Vagina (tissue), 2 donors: ENCODE measurements at places on chromosomes 2 and 18. TPM values are rescaled to one million over a fixed set of nuclear protein-coding genes. Genes with fewer than 3 reads are reported as not detected.
A peak's percentile ranks its signal among the peaks of the same experiment; 100 is the strongest.

Gene RAB12
- total RNA-seq: 35.8 TPM

Gene PDCD1
- 3.9 TPM for total RNA-seq

Gene IFIH1
- total RNA-seq: 12.3 TPM

DNA sequence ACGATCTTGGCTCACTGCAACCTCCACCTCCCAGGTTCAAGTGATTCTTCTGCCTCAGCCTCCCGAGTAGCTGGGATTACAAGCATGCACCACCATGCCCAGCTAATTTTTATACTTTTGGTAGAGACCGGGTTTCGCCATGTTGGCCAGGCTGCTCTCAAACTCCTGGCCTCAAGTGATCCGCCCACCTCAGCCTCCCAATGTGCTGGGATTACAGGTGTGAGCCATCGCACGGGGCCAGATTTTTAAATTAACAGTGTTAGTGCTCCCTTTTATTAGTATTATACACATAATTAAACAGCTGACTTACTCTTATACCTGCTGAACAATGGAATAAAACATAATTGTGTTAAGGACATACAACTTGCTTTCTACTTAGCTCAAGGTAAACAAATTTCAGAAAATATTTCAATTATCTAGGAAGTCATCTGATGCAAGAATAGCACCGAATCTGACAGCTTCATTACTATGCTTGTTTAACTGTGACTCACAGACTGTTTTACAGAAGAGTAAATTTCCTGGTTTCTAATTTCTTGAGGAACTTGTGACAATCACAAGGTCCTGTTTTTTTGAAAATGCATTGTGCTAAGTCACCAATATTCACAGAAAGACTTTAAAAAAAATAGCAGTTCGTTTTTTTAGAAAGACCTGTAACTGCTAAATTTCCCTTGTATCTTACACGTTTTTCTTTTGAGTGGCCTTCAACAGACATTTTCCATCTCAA, 51.2 kb downstream of the SPIRE1 start:
- no peak for DNase-seq

GRCh38 chr18:45566025-45566740, 49.1 kb upstream of the SLC14A2 start:
- DNase-seq: no peak

GRCh38 chr2:216233281-216233995, 124.3 kb downstream of the XRCC5 start:
- no peak for DNase-seq

DNA sequence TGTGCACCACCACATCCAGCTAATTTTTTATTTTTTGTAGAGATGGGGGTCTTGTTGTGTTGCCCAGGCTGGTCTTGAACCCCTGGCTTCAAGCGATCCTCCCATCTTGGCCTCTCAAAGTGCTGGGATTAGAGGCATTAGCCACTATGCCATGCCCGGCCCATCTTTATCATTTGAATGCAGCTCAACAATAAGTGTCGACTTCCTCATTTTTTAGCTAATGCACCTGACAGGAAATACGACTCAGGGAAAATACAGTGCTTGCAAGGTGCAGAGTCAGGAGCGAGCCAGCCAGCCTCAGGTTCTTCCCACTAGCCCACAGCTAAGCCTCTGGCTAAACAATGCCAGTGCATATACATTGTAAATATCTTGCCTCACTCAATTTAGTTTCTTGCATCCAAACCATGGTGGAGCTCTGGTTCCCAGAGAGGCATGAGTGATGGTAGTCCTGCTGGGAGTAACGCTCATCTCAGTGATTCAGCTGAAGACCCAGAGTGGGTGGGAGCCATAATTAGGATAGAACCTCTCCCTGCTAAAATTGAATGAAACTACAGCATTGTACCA, 135.0 kb downstream of the TGIF1 start:
- DNase-seq: no peak

- no peak for DNase-seq
Observed at GRCh38 chr2:71776227-71776626, 322.9 kb downstream of the DYSF start.

GRCh38 chr2:210503725-210504191, 27.2 kb upstream of the LANCL1 start:
- no peak for DNase-seq

DNA sequence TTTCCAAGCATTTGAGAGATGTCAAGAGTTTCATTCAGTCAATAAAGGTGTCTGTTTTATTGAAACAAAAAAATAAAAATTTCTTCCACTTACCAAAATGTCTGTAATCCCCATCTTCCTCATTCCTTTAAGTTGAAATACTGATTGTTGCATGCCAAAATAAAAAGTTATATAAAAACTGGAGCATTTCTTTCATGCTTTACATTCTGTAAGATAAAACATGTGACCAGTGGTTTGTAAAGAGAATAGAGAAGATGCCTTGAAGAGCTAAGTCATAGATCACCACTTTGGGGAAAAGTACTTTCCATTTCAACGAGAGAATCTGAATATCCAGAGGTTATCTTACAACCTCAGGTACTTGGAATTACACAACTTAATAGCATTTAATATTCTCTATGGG, 35.9 kb upstream of the MYO1B start:
- no peak for DNase-seq

GRCh38 chr18:8365528-8365927, 243.7 kb upstream of the RAB12 start:
- peak; percentile 76 for DNase-seq

GRCh38 chr2:199663157-199663556, 187.8 kb downstream of the FTCDNL1 start:
- no peak for DNase-seq
